ENCODE measurements at places on chromosomes 1 and 21.

DNA sequence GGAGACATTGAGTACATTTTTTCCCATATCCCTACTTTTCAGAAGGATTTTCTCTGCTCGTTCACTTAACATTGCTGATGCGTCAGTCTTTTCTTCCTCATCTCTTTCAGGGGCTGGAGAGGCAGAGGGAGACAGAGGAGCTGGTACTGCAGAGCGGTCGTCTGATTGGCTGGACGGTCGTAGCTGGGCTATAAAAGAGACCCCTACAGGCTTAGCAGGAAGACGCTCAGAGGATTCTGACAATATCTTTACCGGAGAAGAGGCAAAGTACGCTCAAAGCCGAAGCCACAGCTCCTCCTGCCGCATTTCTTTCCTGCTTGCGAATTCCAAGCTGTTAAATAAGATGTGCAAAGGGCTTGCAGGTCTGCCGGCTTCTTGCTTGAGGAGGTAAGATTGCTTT is at the start of gene RGS4:
Gene RGS4, plus strand, starts transcription at position 220 of the 400 bp plus-strand sequence. Its CDS starts 124 bp downstream, at position 344.
- DNase-seq: peak; percentile 63

DNA sequence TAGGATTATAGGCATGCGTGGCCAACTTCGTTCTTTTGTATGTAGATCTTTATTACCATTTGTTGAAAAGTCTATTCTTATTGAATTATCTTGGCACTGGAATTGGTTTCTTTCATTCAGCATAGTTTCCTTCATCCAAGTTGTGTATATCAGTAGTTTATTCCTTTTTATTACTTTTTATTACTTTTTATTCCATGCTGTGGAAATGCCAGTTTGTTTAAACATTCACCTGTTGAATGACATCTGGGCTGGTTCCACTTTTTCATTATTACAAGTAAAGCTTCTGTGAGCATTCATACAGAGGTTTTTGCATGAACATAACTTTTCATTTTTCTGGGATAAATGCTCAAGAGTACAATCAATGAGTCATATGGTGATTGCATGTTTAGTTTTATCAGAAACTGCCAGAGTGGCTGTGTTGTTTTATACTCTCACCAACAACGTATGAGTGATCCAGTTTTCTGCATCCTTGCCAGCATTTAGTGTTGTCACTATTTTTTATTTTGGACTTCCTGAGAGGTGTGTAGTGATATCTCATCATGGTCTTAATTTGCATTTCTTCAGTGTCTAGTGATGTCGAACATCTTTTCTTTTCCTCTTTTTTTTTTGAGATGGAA is 28.6 kb downstream of the PTPRU start:
- no peak for DNase-seq

DNA sequence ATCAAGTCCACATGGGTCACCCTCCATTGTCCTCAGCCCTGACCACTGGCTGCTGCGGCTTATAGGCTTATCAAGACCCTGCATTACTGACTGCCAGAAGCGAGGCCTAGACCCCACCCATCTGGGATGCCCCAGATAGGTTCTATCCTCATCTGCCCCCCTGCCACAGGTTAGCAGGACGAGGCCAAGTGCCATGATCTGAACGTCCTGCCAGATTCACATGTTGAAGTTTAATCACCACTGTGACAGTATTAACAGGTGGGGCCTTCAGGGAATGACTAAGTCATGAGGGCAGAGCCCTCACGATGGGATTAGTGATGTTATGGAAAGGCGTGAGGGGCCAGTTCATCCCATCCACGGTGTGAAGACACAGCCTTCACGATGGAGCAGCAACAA is 6.2 kb upstream of the CPLANE2 start:
- no peak for DNase-seq

DNA sequence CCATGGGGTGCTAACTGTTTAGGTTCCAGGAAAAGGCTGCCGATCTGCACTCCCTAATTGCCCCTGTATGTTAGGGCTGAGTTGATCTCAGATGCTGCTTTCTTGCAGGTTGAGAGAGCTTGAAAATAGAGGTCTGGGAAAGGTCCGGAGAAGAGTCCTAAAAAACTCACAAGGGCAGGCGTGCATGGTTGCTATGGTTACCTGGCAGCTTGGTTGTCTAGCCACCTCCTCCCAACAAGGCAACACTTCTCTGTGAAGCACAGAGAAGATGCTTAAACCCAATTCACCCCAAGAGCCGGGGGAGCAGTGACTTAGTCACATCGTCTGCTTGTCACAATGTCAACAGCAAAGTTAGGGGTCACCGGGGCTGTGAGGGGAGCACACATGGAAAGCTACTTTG is 31.0 kb upstream of the LRRC52 start:
- no peak for DNase-seq

DNA sequence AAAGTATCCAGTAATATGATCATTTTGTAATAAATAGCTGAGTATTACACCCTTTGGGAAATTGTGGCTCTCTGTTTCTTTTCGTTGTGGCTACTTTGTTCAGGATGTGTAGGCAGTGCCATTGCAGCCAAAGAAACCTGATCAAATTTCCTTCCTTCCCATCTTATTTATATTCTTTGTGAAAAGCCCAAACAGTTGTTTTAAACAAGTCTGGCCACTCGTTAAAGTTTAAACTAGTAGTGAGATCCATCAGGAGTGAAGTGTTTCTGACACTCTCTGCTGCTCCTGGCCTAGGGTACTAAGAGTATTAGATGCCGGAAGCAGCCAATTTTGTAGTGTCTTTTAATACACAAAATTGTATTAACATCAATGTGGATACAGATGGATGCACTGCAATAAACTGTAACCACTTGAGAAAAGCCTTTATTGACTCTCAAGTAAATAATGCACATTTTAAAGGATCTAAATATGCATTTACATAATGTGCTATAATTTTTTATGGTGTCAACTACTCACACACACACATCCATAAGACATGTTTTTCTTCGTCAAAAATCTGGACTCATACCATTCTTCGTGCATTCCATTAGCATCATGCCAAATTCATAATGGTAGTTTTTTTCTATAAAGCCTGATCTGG is 317.9 kb downstream of the NFIA start:
- no peak for DNase-seq

DNA sequence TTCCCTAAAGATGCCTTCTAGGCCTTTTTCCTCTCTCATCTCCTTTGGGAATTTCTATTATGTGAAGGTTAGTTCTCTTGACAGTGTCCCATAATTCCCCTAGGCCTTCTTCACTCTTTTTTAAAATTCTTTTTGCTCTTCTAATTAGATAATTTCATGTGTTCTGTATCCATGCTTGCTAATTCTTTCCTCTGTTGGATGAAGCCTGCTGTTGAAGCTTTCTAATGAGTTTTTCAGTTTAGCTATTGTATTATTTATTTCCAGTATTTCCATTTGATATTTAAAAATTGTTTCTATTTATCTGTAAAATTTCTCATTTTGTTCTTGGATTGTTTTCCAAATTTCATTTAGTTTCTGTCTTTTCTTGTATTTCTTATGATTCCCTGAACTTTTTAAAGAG is 28.5 kb upstream of the FAM163A start:
- no peak for DNase-seq

DNA sequence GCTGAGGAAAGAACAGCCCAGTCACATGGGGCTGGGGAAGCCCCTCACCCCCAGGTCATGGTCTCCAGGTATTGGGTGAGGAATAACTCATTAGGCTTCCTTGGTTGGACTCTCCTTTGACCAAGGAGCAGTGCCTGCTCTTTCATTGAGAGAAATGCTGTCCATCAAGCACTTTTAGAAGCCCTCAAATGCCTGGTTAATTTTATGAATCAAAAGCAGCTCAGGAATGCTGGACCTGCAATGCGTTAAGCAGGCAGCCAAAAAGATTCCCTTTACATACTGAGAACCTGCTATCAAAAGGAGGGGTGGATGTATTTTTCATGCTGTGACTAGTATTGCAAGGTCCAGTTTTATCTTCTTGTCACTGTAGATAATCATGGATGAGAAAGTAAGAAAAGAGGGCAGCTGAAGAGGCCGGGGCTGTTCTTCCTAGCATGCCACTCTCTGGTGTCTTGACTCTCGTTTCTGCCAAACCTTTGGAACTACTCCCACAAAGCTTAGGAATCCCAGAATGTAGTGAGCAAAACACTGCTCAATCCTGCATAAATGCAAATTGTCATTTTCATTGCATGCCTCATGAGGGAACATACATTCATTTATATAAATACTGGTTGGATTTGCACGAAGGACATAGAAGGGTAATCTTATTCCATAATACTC is 2.1 kb upstream of the CD58 start:
- DNase-seq: no peak

- no peak for DNase-seq
Measured at GRCh38 chr21:24046829-24047443, 1560.3 kb downstream of the MRPL39 start.

GRCh38 chr1:89022167-89022959 is at the start of gene GBP3:
TSS of gene GBP3 (minus strand) at chr1:89022866. CDS start at chr1:89020721, 2,145 bp downstream.
- no peak for DNase-seq

DNA sequence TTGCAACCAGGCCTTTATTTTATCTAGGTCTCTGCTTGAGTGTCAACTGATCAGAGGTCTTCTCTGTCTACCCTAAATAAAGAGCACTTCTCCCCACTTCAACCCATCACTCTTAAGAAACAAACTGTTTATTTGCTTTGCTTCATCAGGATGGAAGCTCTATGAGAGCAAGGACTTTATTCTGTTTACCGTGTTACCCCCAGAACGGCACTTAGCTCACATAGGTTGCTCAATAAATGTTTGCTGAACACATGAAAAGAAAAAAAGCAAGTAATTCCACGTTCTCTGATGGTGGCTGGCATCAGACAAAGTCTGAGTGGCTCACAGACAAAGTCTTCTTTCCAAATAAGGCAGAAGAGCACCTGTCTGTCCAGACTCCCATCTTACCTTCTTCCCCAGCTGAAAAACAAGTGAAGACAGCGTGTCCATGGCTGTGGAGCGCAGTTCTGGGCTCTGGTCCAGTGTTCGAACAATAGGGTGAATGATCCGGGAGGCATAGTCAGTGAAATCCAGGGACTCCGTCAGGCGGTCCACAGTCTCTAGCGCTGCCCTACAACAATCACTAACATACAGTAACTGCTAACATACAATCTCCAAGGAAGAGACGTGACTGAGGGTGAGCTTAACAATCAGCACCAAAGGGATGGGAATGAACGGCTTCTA is 22.9 kb downstream of the ANGPTL7 start:
- DNase-seq: no peak

DNA sequence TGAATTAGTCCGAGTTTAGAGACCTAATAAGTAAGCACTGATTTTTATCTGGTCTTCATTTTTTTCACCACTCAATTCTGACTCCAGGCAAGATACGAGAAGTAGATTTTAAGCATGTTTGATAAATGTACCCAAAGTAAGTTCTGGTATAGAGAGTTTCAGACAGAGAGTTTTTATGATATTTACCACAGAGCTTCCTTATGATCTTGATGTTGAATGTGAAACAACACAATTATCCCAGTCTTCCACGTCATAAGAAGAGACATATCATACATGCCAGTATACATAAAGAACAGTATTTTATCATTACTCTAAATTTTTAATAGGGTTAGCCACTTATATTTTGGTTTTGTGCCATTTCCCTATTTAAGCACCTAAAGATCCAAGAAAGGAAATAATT is 7.8 kb upstream of the NCMAP start:
- no peak for DNase-seq

GRCh38 chr1:165734906-165735305 is 33.8 kb downstream of the TMCO1 start:
- DNase-seq: no peak

All from left cardiac atrium (tissue), 4 donors.